Fibroblast of skin of left quadriceps (primary cell): ENCODE measurements at places on chromosomes 7 and 10.

- no peak for DNase-seq
Observed at GRCh38 chr10:5040010-5040673, 36.5 kb upstream of the AKR1C2 start.

GRCh38 chr7:143954544-143954943 is at the start of gene OR2F1:
OR2F1 (plus strand) TSS chr7:143954844; CDS start chr7:143959971, 5,127 bp downstream.
- no peak for DNase-seq

DNA sequence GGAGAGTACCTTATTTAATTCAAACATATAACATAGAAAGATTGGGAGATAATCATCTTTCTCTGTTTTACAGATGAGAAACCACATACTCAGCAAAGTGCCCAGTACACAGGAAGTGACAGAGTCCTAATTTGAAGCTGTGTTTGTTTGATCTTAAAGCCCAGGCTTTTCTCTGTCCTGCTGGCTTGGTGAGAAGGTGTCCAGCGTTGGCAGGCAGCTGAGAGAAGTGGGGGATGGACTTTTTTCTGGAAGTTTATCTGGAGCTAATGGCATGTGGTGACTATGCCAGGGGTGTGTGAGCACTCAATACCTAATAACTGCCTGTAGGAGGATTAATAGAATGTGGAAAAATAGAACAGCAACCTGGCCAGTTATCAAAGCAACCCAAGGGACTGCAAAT is 60.8 kb downstream of the NPSR1 start:
- DNase-seq = no peak

DNA sequence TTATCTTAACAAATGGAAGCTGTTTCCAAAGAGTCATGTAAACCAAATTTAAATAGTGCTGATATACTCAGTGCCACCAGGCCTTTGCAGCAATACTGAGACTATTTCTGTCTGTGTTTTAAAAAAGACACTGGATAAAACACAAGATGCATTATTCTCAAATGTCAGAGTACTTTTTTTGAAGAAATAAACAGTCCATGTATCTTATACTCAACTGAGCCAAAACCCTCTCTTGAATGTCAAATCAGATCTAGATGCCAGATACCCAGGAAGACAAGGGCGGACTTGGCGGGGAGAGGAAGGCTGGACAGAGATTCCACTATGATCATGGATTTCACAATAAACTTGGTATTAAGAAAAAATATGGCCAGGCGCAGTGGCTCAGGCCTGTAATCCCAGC is 127.6 kb downstream of the COBL start:
- no peak for DNase-seq

- no peak for DNase-seq
Observed at GRCh38 chr7:80415522-80415921, 96.3 kb downstream of the GNAT3 start.
